ENCODE measurements at places on chromosomes 5 and 9.

GRCh38 chr9:22097707-22098106 is 88.6 kb upstream of the CDKN2B start:
- DNase-seq = no peak

DNA sequence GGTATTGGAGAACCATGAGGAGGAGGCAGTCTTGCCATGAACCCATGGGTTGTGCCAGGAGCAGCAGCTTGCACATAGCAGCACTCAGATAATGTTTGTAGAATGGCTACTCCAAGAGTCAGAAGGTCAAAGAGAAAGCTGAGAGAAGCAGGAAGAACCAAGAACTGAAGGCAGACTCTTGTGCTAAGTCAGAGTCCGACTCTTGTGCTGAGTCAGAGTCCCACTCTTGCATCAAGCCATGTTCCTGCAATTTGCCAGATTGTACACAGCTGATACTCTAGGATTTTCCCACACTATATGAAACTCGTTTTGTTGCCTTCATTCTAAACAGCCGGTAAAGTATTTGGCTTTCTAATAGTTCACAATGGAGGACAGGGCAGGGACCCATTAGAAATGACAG is 26.2 kb upstream of the HSPA9 start:
- DNase-seq = no peak

DNA sequence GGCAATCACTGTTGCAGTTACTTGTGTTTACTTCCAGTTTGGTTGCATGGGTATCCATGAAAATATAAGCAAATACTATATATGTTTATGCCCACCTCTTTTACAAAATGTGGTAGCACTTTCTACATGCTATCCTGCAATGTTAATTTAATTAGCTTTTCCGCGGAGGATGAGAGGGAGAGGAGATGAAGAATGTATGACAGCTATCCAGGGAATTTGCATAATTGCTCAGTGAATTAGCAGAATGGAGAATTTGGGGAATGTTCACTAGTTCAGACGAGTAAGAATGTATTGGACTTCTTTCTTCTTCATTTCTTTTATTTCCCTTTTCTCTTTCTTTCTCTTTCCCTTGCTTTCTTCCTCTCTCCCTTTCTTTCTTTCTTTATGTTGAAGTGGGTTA is 140.7 kb upstream of the SLC28A3 start:
- no peak for DNase-seq

- no peak for DNase-seq
Observed at GRCh38 chr5:75405296-75405695, 68.3 kb downstream of the HMGCR start.

DNA sequence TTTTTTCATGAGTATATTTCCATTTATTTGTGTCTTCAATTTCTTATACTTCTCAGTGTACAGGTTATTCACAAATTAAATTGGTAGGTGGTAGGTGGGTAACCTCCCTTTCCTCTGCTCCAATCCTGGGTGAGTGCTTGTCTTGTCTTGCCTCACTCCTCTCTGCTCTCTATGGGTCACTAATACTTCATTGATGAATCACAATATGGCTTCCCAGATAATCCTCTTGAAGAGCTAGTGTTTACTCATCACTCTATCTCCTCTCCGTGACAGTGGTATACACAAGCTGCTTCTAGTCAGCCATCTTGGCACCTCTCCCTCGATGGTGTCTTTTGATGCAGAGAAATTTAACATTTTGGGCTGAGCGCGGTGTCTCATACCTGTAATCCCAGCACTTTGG is 331.8 kb upstream of the NMUR2 start:
- no peak for DNase-seq

DNA sequence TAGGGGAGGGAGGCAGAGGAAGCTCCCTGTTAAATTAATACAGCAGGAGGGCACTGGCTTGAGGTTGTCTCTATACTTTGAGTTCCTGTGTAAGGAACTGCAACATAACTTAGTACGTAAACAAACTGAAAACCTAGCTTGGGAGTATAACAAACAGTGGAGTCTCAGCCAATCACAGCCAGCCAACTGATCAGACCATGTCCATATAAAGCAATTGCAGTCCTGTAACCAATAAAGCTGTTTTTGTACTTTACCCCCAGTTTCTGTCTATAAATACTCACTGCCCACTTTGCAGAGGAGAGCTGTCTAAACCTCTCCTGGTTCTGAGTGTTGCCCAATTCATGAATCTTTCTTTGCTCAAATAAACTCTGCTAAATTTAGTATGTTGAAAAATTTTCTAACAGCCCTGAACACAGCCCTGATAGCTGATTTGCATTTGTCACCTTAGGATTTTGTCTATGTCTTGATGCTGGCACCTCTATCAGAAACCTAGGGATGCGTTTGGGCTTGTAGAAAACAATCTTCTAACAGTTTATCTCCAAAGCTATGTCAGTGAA is 39.9 kb downstream of the GDNF start:
- DNase-seq = no peak

GRCh38 chr5:80149161-80149609 is 106.7 kb downstream of the SERINC5 start:
- DNase-seq = no peak

DNA sequence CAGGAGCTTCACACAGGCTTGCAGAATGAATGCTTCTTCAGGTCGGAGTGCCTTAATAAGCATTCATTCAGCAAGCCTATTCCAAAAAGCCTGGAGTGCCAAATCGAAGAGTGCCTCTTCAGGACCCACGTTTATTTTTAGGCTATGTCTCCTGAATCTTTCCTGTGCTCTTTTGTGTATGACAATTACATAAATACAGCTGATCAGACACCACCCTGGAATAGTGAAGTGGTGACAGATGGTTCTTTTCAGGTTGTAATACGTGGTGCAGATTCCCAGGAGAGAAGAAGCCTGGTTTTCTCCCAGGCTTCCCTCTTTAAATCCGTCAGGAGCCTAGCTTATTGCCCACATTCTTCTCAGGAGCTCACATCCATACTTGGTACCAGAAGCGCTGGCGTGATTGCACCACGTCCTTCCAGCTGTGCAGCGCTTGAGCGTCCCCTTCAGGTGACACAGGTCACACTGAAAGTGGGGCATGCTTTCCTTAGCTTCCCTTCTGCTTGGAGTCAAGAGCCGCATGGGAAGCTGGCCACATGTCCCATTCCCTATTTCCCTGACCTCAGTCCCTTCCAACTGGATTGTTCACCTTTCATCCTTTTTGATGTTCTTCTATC is 123.1 kb downstream of the ADCY2 start:
- no peak for DNase-seq

- DNase-seq = peak; percentile 55
Observed at GRCh38 chr9:37408933-37409710, 13.4 kb upstream of the GRHPR start.

- DNase-seq = no peak
Observed at GRCh38 chr9:84296146-84296843, 44.3 kb downstream of the SLC28A3 start.

- DNase-seq = no peak
Observed at GRCh38 chr5:172973127-172973916, 10.2 kb upstream of the ATP6V0E1 start.

DNA sequence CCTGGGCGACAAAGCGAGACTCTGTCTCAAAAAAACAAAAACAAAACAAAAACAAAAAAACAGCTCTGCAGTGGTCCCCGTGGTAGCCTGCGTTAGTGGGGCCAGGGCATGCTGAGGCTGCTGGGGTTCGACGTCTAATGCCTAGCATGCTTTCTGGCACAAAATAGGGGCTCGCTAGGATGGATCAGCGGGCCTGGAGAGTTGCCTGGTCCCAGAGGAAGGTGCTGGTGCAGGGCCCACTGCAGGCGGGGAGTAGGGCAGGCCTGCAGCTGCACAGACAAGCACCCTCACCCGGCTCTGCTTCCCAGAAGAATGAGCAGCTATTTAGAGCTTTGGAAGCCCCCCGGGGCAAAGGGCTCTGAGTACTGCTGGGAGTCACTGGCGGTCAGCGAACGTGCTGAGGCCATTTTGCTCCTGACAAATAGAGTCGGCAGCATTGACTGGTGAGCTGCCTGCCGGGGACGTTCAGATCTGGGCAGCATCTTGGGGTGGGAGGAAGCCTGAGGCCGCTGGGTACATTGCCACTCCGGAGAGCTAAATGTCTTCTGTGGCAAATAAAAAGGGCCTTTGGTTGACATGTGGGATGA is 126.7 kb downstream of the OLFM1 start:
- no peak for DNase-seq

DNA sequence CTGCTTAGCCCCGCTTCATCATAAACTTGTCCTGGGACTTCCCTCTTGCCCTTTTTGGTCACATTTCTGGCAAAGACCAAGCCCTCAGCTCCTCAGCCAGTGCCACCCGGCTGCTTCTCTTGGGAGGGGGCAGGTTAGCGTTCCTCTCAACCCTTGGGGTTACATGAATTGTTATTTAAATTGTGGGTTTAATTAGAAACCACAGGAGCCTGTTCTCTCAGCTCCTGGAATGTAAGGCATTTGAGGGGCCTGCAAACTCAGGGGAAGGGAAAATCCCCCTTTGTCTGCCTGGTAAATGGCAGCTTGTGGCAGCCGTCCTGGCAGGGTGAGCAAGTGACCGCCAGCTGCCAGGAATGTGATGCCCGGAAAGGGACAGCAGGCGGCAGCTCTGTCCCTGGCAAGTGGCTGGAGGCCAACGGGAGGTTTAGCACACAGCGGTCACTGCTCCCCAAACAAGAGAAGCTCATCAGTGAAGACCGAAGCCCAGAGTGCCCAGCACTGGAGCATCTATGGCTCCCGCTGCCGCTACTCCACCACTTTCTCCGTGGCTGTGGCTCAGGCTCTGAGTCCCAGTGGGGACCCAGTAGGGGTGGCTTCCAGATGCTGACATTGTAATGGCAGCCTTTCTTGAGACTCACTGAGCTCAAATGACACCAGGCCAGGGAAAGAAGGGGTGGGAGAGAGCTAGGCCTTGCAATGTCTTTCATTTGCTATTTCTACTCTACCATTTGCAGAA is 51.7 kb downstream of the SHB start:
- no peak for DNase-seq

DNA sequence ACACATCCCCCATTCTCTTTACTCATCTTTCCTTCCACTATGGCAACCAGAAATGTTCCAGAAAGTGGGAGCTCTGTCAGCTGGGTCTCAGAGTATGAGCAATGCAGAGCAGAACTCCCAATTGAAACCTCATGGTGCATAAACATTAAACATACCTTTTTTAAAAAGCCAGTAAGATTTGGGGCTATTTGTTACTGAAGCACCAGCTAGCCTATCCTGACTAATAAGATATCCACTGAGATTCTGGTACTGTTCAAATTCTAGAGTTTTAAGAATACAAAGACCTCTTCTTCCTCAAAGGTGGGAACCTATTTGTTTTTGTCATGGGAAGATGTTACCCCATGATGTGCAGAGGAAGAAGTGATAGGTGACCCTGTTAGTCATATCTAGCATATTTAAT is 46.1 kb upstream of the EGFLAM start:
- no peak for DNase-seq

GRCh38 chr5:137266186-137266585 is 232.9 kb downstream of the SPOCK1 start:
- DNase-seq = no peak

DNA sequence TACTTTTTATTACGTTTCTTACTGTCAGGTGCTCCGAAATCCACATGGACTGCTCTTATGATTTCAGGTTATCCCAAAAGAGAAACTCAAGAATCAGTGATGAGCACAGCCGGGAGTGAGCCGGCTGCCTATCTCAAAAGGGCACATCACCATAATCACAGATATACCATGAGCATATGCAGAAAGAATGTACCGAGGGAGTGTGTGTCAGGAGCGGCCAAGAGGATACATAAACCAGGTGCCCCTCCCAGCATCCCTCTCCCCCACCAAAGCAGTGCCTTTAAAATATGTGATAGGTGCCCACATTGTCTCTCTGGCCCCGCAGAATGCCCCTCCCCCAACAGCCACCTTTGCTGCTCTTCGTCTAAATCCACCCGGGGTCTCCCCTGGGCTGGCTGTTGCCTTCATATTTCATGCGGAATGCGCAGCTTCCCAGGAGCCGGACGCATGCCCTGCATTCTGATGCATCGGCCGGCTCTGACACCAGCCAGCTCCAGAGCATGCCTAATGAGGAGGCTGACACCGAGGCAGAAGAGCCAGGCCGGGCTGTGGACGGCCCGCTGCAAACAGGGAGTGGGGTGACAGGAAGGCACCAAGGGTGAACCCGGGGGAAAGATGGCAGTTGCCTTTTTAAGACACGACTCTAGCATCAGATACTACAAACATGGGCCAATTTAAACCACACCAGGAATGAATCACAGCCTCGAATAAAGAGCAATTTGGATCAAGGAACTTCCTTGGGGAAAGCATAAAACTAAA is 652.3 kb downstream of the BNC2 start:
- no peak for DNase-seq

DNA sequence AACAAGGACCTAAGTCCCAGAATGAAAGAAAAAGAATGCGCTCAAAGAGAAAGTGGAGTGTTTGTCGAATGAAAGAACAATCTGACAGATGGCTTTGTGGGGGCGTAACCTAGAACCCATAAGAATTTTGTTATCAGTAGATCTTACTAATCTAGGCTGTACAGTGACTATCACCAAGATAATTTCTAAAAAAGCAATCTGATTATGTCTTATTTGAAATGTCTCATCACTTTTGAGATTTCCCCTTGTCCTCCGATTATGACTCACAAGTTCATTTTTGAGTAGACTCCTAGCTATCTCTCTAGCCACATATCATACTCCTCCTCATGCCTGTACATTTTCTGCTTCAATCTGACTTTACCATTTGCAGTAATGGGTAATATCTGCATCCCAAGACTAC is 135.6 kb upstream of the SMARCA2 start:
- peak; percentile 17 for DNase-seq

DNA sequence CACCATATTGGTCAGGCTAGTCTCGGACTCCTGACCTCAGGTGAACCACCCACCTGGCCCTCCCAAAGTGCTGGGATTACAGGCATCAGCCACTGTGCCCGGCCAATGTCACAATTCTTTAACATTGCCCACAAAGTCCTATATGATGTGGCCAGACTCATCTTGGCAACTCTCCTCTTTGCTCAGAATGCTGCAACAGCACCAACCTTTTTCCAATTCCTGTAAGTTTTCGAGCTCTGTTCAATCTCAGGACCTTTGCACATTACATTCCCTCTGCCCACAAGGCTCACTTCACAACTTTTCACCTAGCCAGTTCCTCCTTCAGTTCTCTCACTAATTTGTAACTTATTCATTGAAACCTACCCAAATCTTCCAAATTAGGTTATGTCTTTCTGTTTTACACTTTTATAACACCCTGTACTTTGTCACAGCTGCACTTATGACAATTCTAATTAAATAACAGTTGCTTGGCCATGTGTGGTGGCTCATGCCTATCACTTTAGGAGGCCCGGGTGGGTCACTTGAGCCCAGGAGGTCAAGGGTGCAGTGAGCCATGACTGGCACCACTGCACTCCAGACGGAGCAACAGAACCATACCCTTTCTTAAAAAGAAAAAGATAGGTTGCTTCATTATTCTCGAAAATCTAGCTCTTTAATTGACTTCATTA is 30.9 kb upstream of the GLDC start:
- no peak for DNase-seq
